ENCODE measurements at places on chromosomes 6 and 20. TPM values are rescaled to one million over a fixed set of nuclear protein-coding genes. Genes with fewer than 3 reads are reported as not detected.

DNA sequence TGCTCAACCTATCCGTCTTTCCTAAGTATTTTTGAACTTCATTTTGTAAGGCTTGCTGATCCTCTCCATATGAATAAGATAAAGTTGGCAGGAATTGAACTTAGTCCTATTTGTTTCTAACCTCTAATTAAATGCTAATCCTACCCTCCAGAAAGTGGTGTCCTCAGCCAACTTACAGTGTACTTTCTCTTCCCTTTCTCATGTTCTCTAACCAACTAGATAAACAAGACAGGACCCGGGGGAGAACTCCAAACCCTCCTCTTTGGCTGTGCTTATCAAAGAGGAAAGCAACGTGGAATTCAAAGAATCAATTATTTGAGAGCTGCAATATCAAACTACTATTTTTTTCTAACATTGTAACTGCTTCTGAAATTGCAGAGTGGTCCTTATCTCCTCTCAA, 56.5 kb upstream of the NRSN1 start:
- no peak for DNase-seq

DNA sequence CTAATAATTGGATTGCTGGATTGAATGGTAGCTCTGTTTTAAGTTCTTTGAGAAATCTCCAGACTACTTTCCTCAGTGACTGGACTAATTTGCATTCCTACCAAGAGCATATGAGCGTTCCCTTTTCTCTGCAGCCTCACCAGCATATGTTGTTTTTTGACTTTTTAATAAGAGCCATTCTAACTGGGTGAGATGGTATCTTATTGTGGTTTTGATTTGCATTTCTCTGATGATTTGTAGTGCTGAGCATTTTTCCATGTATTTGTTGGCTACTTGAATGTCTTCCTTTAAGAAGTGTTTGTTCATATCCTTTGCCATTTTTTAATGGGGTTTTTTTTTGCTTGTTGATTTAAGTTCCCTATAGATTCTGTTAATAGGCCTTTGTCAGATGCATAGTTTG, 94.7 kb upstream of the AHI1 start:
- DNase-seq: no peak

- no peak for DNase-seq
These were observed 149.7 kb upstream of the TNFAIP3 start for GRCh38 chr6:137717074-137718073.

DNA sequence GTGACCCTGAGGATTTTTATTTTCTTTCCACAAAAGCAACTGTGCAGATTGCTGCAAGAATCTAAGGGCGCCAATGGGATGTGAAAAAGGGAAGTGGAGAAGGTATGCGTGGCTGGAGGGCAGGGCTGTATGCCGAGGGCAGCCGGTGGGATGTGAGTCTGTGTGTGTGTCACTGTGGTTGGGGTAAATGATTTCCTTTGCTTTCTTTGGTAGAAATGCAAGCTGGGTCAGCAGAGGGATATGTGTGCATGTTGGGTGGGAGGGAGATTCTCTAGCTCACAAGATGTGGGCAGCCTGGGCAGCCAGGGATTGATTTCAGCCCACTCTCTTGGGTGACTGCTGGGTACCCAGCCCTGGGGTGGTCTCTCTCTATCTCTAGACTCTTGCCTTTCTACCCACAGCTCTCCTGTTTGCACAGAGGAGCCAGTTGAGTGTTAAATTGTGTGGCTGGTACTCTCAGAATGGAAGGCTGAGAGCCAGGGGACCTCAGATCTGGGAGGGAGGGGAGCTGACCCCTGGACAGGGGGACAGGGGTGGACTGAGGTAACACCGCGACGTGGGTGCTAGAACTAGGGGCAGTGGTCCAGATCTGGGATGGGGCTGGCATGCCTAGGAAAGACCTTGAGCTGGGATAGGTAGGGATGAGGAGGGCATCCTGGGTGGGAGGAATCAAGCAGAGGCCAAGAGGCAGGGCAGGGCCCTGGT, 136.8 kb upstream of the RNF24 start:
- DNase-seq: no peak

Gene FAM209B
- total RNA-seq: not detected

- no peak for DNase-seq
These were observed 370.0 kb downstream of the MAFB start for GRCh38 chr20:40319056-40319455.

Gene IL17A
- total RNA-seq: not detected

GRCh38 chr20:35462351-35462750, 7.0 kb downstream of the CEP250 start:
- DNase-seq: no peak

Gene MYCT1
- 3.8 TPM for total RNA-seq

- no peak for DNase-seq
These were observed 221.7 kb downstream of the UNC5CL start for GRCh38 chr6:40817369-40817768.

- no peak for DNase-seq
These were observed 459.7 kb downstream of the MMUT start for GRCh38 chr6:49003348-49003747.

DNA sequence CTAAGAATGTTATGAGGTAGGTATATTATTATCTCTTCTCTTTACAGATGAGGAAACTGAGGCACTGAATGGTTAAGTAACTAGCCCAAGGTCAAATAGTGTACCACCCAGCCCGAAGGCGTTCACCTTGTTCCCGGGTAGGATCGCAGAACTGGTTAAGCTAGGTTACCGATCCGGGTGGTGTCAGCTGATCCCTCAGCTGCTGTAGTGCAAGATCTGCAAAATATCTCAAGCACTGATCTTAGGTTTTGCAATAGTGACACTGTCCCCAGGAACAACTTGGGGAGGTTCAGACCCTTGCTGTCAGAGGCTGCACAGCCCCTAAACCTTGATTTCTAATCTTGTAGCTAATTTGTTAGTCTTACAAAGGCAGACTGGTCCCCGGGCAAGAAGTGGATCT, 28.1 kb downstream of the SLC52A3 start:
- no peak for DNase-seq

GRCh38 chr6:119343167-119343566, 6.4 kb downstream of the MAN1A1 start:
- DNase-seq: no peak

GRCh38 chr20:22682381-22682780, 98.0 kb upstream of the FOXA2 start:
- no peak for DNase-seq

DNA sequence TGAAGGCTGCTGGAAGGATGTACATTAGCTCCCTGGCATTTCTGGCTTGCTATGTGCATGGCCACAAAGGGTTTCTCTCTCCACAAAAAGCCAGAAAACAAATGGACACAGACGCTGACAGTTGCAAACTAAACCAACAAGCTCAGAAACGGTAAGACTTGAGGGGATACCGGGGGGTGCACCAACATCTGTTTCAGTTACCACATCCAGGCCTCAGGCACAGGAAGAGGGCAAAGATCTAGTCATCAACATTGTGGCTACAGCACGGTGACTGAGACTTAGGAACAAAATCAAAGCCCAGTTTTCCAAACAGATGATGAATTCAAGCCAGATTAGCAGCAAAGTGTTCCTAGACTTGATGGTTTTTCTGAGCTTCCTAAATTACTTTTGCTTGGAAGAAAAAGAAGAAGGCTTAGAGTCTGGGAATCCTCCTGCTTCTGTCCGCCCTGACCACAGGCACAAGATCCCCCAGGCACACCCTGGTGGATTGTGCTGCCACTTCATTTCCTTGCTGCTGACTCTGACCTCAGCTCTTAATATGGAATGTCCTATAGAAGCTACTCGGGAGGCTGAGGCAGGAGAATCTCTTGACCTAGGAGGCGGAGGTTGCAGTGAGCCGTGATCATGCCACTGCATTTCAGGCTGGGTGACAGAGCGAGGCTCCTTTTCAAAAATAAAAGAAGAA, 54.2 kb upstream of the ADGRF1 start:
- no peak for DNase-seq

DNA sequence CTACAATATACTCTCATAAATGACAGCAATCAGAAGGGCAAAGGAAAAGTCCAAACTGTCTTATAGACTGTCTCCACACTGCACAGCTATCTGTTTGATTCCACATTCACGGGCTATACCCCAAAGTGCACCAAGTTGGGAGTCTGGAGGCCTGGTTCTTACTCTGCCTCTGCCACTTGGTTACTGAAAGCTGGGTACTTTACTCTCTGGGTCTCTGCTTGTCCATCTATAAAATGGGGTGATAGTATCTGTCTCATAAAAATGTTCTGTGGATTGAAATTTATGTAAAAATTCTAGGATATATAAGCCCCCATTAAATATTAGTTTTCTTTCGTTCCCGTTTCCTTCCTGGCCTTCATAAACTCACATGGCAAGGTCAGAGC, 86.5 kb downstream of the CD164 start:
- no peak for DNase-seq

Gene ZNF334
- 0.70 TPM for total RNA-seq

- no peak for DNase-seq
These were observed 1.3 kb downstream of the PIGU start for GRCh38 chr20:34675561-34675960.

GRCh38 chr20:18686696-18687095, 98.8 kb downstream of the DTD1 start:
- no peak for DNase-seq

Gene SIRPD
- not detected for total RNA-seq

GRCh38 chr20:24095756-24096155, 107.2 kb upstream of the GGTLC1 start:
- DNase-seq: no peak

DNA sequence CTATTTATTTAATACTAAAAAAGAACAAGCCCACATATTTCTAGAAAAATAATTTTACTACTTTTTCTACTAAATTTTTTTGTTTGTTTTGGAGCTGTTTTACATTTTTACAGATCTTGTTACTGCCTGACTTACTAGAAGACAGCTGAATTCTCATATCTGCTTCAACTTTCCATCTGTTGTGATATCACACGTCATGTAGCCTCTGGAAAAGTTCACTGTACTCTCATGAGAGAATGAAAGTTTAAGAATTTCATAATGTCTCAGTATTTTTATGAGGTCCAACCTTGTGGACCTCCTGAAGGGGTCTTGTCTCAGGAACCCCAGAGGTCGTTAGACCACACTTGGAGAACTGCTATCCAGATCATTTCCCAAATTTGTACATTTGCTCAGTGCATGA, 81.7 kb upstream of the MTHFD1L start:
- no peak for DNase-seq

Gene OPN5
- total RNA-seq: not detected

DNA sequence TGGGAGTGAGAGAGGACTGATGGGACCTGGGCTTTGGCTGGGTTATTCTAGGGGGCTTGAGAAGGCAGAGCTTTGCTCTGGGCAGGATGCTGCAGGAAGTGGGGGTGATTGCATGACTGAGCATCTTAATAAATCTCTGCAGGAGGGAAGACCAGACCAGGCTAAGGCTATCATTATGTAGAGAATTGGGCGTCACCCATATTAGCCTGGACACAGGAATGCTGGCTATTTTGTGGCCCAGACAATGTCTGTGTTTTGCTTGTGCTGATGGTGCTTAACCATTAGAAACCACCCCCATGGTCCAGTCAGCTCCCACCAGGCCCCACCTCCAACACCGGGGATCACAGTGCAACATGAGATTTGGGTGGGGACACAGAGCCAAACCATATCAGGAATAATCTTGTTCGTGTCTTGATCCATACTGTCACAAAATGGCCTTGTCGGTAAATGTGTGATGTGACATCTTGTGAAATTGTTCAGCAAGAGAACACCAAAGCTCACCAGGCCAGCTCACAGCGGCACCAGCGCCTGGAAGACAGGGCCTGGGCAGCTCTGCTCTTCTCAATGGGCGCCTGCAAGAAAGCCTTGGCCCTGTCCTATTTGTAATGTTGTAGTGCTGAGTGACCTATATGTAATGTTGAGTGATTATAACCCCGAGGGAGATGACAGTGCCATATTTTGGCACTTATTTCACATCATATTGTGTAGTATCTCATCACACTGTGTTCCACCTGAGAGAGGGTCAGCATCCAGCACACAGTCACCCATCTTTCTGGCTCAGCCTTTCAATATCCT, 211.8 kb downstream of the QKI start:
- no peak for DNase-seq

- no peak for DNase-seq
These were observed 816.5 kb downstream of the BCKDHB start for GRCh38 chr6:80922916-80923455.

Gene ATP9A
- total RNA-seq: 17.6 TPM

DNA sequence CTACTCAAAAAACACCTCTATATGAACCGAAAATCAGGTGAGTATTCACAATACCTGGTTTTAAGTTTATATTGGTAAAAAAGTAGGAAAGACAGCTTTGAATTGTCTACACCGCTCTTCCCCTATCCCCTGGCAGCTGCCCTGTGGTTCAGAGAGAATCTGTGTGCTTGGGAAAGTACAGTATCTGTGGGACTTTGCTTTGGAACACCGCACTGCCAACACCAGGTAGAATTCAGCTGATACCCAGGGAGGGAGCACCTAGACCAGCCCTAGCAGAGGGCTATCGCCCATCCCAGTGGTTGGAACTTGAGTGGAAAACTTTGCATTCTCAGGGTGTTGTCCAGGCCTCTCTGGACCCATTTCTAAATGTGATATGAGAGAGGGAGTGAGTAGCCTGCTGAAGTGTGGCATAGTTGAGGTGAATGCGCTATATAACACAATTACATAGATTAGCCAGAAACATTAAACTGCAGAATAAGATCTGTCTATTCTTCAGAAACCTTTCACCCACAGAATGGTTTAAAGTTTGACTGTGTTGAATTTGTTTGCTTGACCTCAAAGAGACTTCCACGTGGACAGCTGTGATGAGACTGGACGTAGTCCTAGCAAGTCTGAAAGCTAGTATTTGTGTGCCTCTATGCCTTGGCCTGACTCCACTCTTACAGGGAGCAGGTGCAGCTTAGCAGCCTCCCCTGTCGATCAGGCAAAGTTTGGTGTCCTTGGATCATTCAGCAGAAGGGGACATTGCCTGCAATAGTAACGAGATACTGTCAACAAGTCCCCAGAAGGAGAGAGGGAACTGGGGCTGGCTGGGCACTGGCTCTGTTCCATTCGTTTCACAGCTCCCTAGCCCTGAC, 11.5 kb upstream of the MPC1 start:
- no peak for DNase-seq

DNA sequence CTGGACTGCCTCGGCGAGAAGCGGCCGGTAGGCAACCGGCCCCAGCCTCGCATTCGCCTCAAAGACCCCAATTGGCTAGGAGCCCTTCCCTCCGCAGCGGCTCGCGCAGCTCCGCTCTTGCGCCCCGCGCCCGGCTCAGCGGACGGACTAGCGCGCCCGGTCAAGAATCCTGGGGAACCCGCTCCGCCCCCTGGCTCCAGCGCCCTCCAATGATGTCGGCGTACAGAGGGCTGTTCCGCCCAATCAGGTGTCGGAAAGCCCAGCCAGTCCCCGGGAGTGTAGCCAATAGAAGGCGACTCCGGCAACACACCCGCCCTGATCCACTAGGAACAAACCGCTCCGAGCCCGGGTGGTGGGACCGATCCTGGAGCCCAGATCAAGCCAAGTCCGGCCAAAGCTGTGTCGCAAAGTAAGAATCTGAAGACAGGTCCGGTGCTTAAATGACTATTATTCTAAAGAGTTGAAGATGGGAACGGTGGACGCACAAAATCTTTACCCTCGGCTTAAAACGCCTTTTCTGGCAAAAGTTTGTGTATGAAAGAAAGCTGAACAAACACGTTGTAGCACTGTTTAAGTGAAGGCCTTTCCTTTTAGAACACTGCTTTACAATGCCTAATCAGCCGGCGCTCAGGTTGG, 132.2 kb downstream of the OGFRL1 start:
- peak; percentile 4 for DNase-seq

Gene ISM1
- total RNA-seq: 17.5 TPM

Gene MATN4
- total RNA-seq: not detected

Gene POU5F1
- 4.1 TPM for total RNA-seq
